KG1 (cell line): ENCODE measurements at places on chromosomes 1 and 21.

GRCh38 chr1:2294033-2294724, 66.1 kb downstream of the SKI start:
- DNase-seq = no peak

DNA sequence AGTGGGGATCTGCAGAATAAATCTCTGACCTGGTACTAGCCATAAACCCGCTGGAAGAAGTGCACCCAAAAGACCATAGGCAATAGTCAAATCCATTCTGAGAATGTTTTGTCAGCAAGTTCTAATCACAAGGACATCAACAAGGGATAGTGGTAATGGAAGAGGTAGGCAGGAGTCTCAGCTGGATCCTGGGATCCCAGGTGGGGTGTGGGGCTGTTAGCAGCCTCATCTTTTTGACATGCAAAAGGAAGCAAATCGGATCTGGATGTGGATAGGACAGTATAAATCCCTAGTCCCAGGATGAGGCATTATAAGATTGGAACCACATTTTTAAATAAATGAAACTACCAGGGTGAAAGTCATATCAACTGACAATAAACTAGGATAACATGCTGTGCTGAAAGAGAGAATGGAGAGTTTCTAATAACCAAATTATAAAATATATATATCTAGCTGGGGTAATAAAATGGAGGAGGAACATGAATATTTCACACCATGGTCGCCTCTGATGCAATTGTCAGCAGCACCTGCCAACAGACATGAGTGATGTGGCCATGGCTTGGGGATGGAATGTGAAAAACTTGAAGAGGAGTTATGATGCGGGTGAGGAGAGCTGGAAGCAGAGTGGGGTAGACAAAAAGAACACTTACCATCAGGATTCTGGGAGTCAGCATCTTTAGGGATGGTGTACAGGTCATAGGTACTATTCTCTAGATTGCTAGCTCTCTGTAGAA, 23.7 kb upstream of the PEX19 start:
- no peak for DNase-seq

DNA sequence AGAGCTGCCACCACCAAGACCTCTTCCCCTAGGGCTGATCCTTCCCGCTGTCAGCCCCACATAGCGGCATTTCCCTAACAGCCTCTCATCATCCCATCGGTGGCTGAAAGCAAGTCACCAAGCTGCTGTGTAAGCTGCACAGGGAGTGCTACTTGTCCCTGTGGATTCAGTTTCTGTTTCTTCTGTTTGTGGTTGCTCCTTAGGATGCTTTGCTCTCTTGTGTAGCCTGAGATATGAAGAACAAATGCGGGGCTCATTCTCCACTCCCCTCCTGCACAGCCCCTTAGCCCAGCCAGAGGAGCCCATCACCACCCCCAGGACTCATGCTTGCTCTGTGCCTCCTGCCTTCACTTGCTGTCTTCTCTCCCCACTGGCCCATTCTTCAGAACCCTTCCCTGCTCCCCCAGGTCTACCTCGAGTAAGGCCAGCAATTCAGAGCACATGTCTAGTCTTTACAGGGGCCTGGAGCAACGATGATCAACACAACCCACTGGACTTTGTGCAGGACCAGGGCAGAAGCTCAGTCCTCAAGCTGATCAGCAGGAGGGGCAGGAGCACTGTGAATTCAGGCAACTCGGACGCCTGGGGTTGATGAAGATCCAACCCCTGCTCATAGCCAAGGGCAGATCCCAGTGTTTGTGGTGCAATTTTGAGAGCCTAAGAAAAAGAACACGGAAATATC, 82.6 kb upstream of the GALNT2 start:
- DNase-seq = no peak

GRCh38 chr1:38800720-38801671, 58.6 kb downstream of the RRAGC start:
- DNase-seq = no peak

GRCh38 chr1:109933856-109934711, 23.4 kb downstream of the CSF1 start:
- no peak for DNase-seq

DNA sequence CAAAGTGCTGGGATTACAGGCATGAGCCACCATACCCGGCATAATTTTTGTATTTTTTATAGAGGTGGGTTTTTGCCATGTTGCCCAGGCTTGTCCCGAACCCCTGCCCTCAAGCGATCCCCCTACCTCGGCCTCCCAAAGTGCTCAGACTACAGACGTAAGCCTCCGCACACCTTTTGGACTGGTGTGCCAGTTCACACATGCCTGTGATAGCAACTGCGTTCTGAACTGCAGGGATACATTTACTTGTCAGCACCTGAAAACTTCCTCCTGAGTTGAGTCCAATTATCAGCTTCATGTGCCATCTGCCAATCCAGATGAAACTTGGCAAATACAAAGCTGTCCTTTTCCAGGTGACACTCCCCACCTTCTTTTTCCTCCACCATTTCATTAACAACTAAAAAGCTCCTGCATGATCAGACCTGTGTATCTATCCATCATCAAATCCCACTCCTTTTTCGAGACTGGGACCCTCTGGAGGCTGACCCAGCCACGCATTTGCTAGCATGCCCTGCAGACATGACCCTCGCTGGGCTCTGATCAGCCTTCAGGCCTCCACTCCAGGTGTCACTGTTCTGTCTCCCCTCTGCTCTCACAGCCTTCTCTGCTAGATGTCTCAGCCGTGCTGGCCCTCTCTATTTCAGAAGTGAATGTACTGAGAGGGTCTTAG, 2.1 kb upstream of the DEGS1 start:
- no peak for DNase-seq

DNA sequence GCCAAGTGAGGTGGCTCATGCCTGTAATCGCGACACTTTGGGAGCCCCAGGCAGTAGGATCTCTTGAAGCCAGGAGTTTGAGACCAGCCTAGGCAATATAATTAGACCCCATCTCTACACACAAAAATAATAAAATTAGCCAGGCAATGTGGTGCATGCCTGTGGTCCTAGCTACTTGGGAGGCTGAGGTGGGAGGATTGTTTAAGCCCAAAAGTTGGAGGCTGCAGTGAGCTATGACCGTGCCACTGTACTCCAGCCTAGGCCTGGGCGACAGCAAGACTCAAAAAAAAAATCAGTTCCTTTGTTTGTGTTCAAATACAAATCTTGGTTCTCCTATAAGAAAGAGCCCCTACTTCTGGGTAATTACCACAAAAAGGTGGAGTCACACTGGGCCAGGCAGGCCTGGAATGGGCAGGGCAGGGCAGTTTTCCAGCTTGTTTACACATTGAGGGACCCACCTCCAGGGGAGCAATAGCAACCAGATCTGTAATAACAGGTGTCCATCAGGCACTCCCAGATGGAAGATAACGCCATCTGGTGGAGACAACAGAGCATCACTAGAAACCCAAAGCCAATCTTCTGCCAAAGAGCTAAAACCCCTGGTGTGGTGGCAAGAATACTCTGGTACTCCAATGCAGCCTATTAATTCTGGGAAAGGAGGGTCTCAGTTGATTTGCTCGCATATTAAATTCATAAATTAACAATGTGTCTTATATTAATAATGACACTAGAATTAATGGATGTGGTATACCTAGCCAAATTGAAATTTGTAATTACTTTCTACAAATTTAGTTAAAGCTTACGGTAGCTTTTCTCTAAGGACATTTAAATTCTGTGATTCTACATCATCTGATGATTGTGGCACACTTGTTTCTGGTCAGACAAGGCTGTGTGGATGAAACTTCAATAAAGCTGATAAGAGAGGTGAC, 13.2 kb downstream of the PPP1R15B start:
- peak; percentile 20 for DNase-seq

DNA sequence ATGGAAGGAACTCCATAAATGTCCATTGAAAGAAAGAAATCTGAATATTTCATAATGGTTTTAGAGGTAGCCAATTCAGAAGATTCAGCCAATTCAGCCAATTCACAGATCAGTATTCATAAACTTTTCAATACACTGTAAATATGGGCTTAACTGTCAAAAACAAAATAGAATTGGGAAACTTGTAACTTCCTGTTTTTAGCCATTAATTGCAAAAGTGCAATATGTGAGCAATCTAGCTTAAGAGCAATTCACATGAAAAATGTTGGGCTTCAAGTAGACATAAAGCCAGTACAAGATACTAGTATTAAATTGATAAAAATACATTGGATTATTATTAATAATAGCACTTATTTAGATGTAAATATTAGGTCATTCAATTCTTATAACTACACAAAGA, 27.5 kb upstream of the PLPPR4 start:
- DNase-seq = no peak
